ENCODE measurements at places on chromosomes 1 and 21.

- DNase-seq: no peak
Measured at GRCh38 chr1:68916221-68916902, 419.5 kb upstream of the DEPDC1 start.

- no peak for DNase-seq
Measured at GRCh38 chr1:224061436-224061835, 52.5 kb upstream of the FBXO28 start.

GRCh38 chr1:208154679-208155642 lies 89.2 kb downstream of the PLXNA2 start:
- no peak for DNase-seq

- no peak for DNase-seq
Measured at GRCh38 chr1:43968348-43968948, 1.4 kb upstream of the DPH2 start.

- DNase-seq: no peak
Measured at GRCh38 chr1:214271174-214271858, 9.6 kb upstream of the SMYD2 start.

DNA sequence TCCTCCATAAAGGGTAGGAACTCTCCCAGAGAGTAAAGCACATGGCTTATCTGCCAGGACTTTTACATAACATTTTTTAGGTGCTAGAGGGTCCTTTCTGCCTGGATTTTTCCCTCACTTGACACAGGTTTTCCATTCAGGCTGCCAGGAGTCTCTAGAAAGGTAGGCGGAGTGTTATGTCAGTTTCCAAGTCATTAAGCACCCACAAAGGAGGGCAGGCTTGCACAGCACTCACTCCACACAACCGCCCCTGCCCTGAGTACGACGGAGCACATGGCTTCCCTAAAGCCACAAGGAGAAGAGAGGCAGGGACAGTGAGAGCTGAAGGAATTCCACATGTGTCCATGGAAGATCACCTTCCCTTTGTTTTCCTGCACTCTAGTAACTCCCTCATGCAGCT lies 55.7 kb downstream of the CAPZB start:
- DNase-seq: no peak

GRCh38 chr21:41885341-41886024 lies 6.3 kb upstream of the PRDM15 start:
- DNase-seq: no peak

Measured in SIG-M5 (cell line).